ENCODE measurements at places on chromosomes 3 and 15. TPM values are rescaled to one million over a fixed set of nuclear protein-coding genes. Genes with fewer than 3 reads are reported as not detected.

Gene KLF13
- total RNA-seq = 163 TPM

Gene PPP1R14D
- total RNA-seq = not detected

Gene KCNMB2
- not detected for total RNA-seq

DNA sequence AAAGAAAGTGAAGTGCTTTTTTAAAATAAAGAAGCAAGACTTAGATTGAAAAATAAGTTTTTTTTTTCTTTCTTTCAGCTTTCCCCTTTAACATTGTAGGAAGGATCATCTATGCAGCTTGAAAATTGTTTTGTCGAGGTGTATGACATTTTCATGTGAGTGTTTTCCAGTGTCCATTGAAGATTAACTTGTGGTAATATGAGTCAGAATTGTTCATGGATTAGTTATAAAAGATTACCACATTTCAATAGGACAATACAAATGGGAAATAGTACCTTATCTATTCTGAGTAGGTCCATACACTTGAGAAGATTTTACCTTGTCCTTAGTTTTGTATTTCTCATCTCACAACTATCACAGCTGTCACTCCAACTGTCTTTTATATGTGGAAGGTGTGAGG is 1234.7 kb downstream of the NSUN3 start:
- no peak for DNase-seq

GRCh38 chr3:13074006-13074375 is 762 bp upstream of the IQSEC1 start:
- no peak for DNase-seq

DNA sequence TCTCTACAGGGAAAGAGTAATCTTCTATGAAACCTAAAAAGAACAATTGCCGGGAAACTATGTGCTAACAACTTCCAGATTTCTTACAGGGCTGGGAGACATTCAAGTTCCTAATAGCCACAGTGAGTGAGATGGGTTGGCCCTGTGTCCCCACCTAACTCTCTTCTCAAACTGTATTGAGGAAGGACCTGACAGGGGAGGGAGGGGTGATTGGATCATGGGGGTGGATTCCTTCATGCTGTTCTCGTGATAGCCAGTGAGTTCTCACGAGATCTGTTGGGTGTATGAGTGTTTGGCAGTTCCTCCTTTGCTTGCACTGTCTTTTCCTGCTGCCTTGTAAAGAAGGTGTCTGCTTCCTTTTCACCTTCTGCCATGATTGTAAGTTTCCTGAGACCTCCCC is 958.7 kb downstream of the AGBL1 start:
- DNase-seq = no peak

DNA sequence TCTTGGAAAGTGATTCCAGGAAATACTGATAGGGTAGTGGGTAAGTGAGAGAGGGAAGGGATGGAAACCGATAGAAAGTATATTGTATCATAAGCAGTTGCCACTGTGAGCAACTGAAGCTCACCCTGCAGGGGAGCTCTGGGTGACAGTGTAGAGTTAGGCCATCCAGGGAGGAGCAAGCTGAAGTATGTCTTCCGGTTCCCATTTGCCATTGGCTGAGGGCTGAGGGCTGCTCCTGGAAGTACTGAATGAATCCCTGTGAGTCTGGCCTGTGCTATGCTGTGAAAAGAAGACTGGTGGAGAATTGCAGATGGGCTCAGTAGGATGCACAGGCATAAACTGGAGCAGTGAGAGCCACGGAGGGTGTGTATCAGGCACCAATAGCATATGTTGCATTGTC is 348.3 kb downstream of the MFSD1 start:
- DNase-seq = no peak

DNA sequence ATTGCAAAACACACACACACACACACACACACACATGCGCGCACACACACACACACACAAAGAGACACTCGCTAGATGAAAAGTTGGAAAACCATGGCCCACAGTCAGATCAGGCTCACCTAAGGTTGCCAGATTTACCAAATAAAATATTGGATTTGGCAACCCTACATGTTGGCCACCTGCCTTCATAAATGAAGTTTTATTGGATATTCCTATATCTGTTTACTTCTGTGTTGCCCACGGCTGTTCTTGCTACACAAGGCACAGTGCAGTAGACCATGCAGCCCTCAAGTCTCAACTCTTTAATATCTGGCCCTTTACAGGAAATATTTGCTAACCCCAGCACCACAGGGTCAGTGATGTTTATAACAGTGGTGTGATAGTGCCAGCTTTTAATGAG is 445.0 kb upstream of the PROK2 start:
- DNase-seq = no peak

All from activated CD8-positive, alpha-beta memory T cell treated with anti-CD3 and anti-CD28 coated beads, Interleukin-2, amount 10 ng/mL, durations not matched to agents 7 days and 5 days (primary cell).